ENCODE measurements at places on chromosomes 5 and 9.
A peak's percentile ranks its signal among the peaks of the same experiment; 100 is the strongest.

DNA sequence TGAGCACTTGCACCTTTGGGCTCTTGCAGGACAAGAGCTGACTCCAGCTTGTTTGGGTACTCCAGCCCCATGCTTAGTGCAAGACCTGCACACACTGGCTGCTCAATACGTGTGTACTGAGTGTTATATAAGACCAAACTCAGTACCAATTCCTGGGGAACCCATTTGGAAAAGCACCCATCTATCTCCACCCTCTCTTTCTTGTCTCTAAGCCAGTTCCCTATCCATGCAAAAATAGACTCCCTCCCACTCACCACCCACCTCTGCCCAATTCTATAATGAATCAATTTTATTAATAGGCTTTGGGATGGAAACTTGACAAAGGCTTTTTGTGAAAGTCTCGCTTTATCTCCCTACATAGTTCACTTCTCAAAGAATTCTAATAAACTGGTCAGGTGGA is 60.9 kb upstream of the CPLX2 start:
- no peak for DNase-seq

DNA sequence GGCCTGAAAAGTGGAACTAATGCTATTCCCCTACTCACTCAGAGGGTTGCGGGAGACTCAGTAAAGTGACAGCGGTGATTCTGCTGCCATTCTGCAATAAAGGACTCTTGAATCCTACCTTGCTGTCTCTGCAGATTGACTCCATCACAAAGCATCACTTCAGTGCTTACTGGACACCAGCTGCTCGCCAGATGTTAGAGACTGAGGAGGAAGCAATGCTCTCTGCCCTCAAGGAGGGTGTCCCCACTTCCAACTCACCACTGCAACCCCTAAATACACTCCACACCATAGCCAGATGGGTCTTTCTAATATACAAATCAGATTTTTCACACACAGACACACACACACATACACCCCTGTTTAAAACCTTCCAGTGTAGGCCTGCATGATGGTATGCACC is 21.4 kb downstream of the TTLL11 start:
- DNase-seq = no peak

DNA sequence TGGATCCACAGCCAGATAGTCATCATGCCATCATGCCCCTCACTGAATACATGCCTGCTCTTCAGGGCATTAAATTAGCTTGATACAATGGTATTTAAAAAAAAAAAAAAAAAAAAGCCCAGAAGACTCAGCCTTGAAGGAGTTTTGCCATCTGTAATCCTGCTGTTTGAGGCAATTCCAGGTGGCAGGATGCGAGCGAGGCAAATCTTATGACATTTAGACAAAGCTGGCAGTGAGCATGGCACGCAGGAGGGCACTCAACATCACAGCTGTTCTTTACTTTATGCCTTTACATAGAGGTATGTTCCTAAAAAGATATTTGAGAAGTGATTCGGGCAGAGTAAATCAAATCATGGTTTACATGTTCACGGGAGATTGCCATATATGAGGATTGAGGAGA is 692.0 kb upstream of the DMAC1 start:
- DNase-seq = no peak

DNA sequence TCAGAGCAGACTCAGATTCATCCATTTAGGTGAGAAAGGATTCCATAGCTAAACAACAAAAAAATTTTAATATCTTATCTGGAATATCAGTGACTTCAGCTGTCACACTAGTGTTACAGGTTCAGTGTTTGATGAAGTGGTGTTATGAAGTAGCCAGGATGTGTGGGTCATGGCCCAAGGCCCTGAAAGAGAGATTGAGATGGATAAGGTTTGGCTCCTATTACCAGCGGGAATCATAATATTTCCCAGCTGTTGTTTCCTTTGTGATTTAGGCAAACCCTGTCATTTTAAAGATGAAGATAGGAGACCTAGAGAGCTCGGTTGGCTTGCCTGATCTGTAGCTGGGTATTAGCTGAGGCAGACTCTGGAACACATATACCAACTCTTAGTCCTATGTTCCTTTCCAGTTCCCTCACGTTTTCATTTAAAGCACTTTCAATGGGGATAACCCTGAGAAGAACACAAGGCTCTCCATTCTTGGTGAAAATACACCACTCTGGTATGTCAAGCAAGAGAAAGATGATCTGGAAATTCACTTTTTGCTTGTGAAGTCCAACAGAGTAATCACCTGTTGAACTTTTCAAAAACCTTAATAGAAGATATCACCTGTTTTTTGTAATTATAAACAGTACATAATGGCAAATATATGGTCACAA is 54.8 kb downstream of the SV2C start:
- DNase-seq = no peak

DNA sequence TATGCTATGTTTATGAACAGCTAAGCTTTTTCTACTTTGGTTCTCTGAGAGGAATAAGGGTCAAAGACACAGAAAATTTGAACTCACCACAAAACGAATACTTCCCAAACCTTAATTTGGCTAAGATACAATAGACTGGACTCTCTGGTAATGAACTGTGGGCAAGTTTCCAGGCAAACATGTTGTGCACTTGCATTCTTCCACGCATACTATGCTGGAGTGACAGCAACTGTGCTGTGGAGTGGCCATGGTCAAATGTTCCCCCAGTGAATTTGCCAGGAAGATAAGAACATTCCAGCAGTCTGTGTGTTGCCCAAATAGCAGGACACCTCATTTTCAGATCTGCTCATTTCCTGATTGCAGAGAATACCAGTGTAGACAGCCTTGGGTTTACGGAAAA is 275.3 kb upstream of the IL12B start:
- no peak for DNase-seq

- no peak for DNase-seq
Measured at GRCh38 chr5:6850106-6850432, 136.8 kb downstream of the TENT4A start.

DNA sequence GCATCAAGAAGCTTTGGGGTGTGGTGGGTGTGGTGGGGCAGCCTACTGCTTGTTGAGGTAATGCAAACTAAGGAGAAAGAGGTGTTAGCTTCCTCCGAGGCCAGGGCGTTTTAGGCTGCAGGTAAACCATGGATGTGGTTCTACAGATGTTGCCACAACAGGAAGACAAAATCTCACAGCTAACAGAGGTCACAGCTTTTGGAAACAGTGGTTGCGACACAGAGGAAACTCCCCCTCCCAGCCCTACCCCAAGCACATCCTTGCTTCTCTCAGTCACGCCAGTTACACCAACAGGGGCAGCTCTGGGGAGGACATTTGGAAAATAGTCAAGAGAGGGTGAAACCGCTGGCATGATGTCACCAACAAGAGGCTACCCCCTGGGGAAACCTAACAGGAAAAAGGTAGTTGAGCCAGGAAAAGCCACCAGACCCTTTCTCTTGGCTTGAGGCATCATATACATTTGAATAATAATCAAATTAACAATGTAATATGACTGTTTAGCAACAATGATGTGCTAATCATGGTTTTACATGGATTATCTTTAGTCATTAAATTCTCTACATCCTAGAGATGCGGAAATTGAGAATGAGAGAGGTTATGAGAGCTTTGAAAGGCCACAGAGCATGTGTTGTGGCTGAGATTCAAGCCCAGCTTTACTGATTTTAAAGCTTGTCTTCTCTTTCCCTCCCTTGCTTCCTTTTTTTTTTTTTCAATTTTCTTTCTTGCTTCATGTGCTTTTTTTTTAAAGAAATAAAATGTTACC is 82.2 kb upstream of the IL12B start:
- peak; percentile 43 for DNase-seq

DNA sequence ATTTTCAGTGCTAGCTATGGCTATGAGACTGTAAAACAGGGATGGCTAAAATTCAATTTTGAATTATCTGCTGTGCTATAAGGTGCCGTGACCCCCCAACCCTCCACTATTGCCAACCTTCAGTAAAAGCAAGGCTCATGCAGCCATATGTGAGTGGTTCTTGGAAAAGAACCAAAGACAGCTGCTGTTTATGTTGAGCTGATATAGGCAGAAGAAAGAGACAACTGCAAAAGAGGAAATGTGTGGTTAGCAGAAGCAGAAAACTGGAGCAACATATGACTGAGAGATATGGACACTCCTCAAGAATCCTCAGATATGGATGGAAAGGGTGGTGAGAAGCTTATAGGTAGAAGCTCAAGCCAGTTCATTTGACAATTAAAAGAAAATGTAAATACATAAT is 200.3 kb downstream of the TLE1 start:
- no peak for DNase-seq

- DNase-seq = no peak
Measured at GRCh38 chr5:17213938-17214337, 3.5 kb upstream of the BASP1 start.

GRCh38 chr5:80711938-80712337 is 57.2 kb upstream of the DHFR start:
- no peak for DNase-seq

- DNase-seq = no peak
Measured at GRCh38 chr5:145478651-145479050, 356.5 kb downstream of the PRELID2 start.

DNA sequence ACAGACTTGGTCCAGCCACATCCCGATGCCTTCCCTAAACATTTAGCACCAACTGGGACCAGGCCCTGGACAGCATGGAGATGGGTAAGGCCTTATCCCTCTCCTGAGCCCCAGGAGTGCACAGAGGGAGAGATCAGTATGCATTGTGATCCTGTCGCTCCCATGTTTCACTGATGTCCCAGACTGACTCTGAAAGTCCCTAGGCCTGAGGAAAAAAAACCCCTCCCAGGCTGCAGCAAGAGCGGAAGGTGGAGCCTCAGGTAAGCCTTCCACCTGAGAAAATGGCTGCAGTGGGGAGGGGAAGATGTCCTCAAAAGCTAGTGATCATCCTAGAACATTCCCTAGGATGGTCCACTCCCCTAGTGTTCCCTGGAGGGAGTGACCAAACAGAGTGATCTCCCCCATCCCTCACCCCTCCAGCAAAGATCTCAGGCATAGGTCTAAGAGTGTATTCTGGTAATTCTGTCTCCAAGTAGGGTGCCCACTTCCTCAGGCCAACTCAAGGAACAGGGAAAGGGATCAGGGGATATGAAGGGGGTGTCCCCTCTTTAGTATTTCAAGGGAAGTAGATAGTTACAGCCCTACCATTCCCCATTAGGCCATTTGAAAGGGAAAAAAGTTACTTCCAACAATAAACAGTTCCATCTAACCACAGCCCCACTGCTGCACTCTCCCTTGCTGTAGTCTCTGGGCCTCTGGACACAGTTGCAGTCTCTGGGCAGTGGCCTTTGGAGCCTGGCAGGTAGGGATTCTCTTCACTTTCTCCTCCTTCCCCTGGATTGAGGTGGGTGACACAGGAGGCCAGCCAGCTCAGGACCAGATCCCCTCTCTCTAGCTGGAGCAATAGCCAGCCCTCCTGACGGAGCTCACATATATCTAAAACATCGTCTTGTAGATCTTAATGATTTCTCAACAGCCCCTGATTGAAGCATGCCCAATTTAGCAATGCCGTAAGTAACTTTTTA is 6.8 kb upstream of the CXXC5 start:
- no peak for DNase-seq

DNA sequence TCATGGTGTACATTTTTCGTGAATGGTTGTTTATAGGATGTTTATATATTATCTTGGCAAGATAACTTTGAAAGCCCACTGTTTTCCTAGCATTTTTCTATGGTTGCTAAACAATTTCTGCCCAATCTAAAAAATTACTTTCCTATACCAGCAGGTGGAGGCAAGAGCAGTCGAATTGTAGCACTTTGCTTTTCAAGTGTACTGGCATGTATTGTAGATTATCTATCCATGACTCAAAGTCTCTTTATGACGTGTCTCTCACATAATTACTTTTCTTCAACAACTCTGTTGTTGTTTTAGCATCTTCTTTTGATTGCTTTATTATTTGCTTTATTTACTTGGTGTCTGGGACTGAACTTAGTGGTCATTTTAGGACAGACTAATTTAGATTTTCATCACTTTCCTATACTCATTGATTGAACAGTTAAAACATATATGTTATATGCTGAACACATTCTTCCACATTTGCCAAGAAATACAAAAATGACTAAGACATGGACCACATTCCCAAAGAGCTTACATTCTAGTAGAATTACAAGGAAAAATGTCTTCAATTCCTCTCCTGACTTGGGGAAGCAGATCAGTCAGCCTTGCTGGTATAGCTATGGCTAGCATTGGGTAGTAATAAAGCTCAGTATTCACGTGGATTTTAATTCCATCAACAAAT is 20.7 kb downstream of the NLN start:
- no peak for DNase-seq

GRCh38 chr5:7330256-7330655 is 65.7 kb upstream of the ADCY2 start:
- no peak for DNase-seq

DNA sequence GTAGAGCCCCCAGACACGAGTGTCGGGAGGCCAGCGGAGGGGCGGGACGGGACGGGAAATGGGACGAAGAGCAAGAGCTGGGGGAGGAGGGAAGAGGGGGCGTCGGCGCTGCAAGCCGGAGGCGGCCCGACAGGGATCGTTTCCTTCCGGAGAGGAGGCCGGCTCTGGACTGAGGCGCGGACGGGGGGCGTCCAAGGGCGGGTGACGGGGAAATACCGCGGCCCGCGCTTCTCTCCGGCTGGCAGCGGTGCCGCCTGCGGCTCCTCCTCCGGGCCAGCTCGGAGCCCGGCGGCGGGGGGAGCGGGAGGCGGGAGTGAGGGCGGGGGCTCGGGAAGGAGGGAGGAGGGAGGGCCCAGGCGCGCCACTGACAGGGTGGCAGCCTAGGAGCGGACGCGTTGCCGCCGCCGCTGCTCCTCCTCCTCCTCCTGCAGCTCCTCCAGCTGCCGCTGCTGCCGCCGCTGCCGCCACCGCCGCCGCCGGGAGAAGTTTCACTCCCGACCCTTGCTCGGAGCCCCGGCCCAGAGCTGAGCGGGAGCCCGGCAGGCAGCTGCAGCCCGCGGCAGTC is at the start of gene CHSY3:
CHSY3 (plus strand) TSS at position 364 of the 565 bp plus-strand sequence.
- DNase-seq = no peak

DNA sequence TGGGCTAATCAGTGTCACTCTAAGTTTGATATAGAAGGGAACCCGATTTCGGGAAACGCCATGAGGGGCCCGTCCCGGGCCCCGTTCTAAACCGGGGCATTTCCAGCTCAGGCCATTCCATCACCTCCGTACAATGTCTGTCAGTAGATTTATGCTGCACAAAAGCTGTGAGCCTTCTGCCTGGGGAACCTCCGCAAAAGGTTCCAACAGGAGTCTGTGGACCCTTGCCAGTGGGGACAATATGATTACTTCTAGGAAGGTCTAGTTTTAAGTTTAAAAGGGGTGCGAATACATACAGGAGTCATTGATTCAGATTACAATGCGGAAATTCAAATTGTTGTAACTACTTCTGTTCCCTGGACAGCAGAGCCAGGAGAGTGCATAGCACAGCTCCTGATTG is 57.6 kb downstream of the RAPGEF1 start:
- DNase-seq = no peak

Measured in activated CD8-positive, alpha-beta memory T cell treated with anti-CD3 and anti-CD28 coated beads for 4 hours (primary cell).